Ecto neural progenitor cell (in vitro differentiated cells): ENCODE measurements at places on chromosomes 13 and 19.
A peak's percentile ranks its signal among the peaks of the same experiment; 100 is the strongest.

DNA sequence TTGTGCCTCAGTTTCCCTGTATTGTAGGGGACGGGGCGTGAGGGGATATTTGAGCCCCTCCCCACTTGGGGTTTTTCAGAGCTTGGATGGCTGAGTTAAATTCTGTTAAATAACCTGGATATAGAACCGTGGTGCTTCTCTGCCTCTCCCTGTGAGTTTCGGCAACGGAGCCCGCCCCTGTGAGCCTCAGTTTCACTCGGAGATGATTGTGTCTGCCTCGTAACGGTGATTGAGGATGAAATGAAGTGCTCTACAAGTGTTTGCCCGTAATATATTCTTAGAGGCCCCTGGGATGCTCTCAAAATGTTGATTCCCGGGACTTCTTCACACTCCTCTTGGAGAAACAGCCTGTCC is 509 bp downstream of the KXD1 start:
- DNase-seq = no peak

- DNase-seq = no peak
Observed at GRCh38 chr19:38277549-38277948, 13.2 kb downstream of the SPINT2 start.

DNA sequence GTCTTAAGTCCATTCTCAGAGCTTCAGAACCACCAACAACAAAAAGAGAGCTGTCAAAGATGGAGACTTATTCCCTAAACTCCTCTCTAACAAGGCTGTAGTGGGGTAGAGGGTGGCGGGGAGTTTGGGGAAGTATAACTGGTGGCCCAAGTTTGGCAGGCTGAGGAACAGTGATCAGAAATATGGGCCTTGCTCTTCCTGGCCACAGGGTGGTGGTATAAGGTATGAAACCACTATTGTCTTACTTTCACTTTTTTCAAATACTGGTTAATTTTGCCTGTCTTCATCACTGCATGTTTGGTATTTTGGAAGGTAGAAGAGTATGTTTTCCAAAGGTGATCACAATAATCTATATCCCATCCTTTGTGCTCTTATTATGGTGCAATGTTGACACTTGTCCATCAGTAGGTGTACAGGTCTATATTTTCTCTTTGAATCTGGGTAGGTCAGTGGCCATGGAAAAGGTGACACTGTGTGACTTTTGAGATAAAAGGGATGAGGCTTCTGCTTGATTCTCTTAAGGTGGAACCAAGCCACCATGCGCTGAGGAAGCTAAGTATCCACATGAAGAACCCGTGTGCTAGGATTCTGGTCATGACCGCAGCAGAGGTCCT is 23.2 kb upstream of the GPC5 start:
- no peak for DNase-seq

GRCh38 chr13:73547239-73547638 is 488.4 kb downstream of the KLF5 start:
- DNase-seq = no peak

GRCh38 chr13:31038834-31039552 is 106.5 kb downstream of the TEX26 start:
- no peak for DNase-seq

DNA sequence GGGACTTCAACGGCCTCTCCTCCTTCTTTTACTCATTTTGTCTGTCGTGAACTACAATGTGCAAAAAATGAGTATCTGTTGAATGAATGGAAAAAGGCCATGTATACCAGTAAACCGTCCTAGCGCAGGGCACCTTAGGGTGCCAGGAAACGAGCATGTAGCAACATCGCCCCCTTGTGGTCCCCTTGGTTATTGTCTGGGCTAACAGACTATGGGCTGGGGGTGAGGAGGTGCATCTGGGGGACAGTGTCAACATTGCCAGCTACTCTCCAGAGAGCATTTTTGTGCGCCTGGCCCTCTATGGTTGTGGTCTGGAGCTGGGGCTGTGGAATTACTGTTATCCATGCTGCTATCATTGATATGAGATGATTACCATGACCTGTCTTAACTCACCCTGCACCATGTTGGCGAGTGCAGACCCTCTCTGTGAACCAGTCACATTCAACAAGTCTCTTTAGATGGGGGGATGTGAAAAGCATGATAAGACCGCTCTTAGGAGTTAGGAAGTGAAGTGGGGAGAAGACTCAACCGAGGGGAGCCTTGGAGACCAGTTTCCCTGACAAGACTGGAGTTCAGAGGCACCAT is 22.8 kb upstream of the SIGLEC11 start:
- DNase-seq = peak; percentile 77

DNA sequence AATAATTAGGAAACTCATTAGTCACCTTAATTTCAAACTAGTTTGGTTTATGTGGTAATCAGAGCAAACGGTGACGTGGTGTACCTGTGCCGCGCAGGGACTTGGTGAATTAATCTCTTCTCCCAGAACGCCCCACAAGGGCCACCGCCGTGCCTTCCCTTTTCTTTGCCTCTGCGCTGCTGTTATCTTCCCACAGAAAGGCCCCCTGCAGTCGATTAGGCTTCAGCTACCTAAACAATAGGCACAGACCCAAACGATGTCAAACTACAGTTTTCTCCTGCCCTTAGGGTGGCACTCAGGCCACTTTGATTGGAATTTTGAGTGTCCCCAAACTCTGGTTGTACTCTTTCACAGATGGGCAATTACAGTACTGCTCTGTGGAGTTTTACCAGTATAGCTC is 115.5 kb downstream of the GGACT start:
- peak; percentile 59 for DNase-seq

- no peak for DNase-seq
Observed at GRCh38 chr13:28579322-28579721, 79.6 kb upstream of the POMP start.

GRCh38 chr13:110237875-110238817 is 68.8 kb downstream of the COL4A1 start:
- no peak for DNase-seq

DNA sequence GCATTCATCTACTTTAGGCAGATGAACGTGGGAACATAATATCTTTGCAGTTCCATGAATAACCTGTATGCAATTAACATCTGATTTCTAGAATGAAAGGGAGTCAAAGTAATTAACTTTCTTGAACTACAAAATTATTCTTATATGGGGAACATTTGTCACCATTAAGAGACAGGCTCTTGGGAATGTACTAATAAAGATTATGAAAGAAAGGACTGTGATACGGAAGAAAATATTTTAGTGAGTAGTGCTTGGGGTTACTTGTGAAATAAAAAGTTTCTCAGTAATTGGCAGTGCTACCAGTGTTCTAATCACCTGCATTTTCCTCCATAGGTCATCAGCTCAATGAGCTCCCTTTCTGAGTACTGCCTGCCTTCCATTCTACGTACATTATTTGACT is 85.4 kb downstream of the FRY start:
- DNase-seq = no peak

DNA sequence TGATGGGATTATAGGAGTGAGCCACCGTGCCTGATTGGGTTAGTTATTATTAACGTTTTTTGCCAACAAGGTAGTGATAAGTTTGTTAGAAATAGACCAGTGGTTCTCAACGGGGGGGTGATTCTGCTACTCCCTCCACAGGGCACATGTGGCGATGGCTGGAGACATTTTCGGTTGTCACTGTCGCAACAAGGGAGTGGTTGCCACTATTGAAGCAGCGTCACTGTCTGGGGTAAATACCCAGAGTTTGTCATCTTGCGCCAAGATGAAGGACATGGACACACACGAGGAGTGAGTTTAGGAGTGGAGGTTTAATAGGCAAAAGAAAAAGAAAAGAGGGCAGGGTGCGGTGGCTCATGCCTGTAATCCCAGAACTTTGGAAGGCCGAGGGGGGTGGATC is 18.9 kb downstream of the ADGRE3 start:
- no peak for DNase-seq

GRCh38 chr13:105168295-105168694 is 1367.2 kb downstream of the EFNB2 start:
- no peak for DNase-seq

DNA sequence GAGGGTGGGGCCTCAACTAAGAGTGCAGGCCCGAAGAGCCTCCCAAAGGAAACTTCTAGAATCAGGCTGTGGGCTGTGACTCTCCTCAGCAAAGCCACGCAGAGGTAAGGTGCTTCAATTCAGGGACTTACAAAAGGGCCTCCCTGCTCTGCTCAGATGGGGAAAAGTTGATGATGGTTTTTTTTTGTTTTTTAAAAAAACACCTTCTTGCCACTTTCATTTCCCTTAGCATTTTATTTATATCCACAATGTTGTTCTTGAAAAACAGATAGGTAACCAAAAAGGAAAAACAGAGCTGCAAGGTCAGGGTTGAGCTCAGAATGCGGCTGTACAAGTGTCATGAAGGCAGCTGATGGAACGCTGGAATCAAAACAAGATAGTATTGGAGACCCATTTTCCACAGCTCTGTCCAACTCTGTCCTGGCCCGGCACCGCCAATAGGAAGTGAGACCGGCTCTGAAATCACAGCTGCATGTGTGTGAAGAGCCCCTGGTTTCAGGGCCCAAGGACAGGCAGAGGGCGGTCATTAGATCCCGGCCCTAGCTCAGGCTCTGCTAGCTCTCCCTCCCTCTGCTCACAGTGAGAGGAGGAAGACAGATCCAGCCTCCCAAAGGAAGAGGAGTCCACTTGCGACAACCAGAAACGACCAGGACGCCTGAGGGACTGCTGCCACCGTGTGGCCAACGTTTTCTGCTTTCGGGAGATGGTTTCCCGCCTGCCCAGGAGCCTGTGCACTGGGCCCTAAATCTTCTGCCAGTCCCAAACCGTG is 58.3 kb downstream of the KLF2 start:
- DNase-seq = peak; percentile 83

GRCh38 chr13:36310417-36311108 is 12.9 kb upstream of the CCDC169 start:
- DNase-seq = no peak

DNA sequence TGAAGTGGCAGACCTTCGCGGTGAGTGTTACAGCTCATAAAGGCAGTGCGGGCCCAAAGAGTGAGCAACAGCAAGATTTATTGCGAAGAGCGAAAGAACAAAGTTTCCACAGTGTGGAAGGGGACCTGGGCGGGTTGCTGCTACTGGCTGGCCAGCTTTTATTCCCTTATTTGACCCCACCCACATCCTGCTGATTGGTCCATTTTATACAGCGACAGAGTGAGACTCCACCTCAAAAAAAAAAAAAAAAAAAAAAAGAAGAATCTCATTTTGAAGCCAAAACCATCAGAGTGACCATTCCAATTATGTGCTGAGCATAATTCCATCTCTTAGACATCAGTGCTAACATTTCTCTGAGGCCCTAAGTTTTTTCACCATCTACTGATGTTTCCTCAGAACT is 1.9 kb upstream of the ZNF552 start:
- no peak for DNase-seq

GRCh38 chr19:1591421-1592023 is 1.1 kb downstream of the MBD3 start:
- DNase-seq = peak; percentile 58

DNA sequence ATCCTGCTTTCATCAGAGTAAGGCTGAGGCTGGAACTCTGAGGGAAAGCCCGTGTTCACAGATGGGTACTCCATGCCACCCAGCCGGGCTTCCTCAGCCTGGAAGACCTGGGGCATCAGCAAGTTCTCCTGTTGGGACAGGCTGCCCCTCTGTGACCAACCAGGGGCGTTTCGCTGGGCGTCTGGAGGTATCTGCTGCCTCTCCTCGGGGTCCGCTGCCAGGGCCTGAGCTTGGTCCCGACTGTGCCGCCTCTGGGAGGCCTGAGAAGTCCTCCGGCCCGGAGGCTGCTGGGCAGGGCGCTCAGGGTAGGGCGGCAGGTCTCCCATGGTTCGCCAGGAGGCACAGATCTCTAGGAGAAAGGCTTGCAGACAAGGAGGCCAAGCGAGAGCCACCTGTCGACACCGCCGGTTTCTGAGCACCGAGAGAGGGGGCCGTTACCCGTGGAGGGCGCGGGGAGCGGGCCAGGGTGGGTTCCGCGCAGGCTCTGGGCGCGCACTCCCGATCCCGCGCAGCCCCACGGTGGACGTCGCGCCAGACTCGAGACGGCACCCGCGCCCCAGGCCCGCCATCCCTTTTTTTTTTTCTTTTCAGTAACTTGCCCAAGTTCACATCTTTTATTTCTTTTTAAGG is at the start of gene RSPH6A:
RSPH6A (minus strand) TSS at position 458 of the 630 bp plus-strand sequence; CDS start at position 326, 132 bp downstream.
- peak; percentile 52 for DNase-seq

- DNase-seq = no peak
Observed at GRCh38 chr19:56245121-56245740, 27.3 kb upstream of the EDDM13 start.

GRCh38 chr13:103757361-103757760 is 691.1 kb upstream of the SLC10A2 start:
- DNase-seq = no peak

- DNase-seq = no peak
Observed at GRCh38 chr13:79803989-79804388, 323.0 kb downstream of the NDFIP2 start.

GRCh38 chr13:67351909-67352308 is 121.8 kb upstream of the PCDH9 start:
- DNase-seq = no peak

- no peak for DNase-seq
Observed at GRCh38 chr19:40257096-40257517, 28.0 kb downstream of the AKT2 start.

- no peak for DNase-seq
Observed at GRCh38 chr19:46620716-46621115, 4.2 kb downstream of the PTGIR start.

- no peak for DNase-seq
Observed at GRCh38 chr13:69600811-69601210, 506.8 kb upstream of the ATXN8OS start.

DNA sequence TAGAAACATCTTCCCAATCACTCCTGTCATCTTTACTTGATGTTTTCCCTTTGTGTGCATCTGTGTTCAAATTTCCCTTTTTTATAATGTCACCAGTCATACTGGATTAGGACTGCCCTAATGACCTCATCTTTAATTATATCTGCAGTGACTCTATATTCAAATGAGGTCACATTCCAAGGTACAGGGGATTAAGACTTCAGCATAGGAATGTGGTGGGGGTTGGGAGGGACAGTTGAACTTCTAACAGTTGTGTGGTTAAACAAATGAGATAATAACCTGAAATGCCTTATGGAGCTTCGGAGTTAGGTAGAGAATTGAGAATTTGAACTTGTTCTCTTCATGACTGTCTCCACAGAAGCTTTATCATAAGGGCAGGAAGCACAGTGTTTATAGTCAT is 23.0 kb downstream of the PAN3 start:
- DNase-seq = no peak

GRCh38 chr19:1104311-1105007 is 665 bp downstream of the GPX4 start:
- peak; percentile 86 for DNase-seq
